ENCODE measurements at places on chromosomes 4 and X. TPM values are rescaled to one million over a fixed set of nuclear protein-coding genes. Genes with fewer than 3 reads are reported as not detected.

SFRP2 gene
- polyA plus RNA-seq, result 4.7 TPM

NRK gene
- 0.15 TPM for polyA plus RNA-seq

GRCh38 chr4:122710434-122711308 is 21.8 kb upstream of the BBS12 start:
- DNase-seq, result no peak

DNA sequence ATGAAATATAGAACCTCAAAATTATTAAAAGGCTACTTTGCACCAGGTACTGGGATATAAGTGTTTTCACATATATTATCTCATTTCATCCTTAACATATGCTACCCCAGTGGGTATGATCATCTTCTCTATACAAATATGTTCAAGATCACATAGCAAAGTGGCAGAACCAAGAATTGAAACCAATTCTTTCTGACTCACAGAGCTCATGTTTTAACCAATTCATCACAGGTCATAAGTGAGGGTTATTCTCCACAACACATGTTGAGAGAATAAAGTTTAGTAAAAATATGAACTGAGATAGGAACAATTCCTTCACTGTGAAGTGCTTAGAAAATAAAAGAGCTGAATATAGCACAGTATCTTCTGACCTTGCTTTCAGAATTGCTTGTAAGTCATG is 442.9 kb upstream of the RASGEF1B start:
- no peak for DNase-seq

DNA sequence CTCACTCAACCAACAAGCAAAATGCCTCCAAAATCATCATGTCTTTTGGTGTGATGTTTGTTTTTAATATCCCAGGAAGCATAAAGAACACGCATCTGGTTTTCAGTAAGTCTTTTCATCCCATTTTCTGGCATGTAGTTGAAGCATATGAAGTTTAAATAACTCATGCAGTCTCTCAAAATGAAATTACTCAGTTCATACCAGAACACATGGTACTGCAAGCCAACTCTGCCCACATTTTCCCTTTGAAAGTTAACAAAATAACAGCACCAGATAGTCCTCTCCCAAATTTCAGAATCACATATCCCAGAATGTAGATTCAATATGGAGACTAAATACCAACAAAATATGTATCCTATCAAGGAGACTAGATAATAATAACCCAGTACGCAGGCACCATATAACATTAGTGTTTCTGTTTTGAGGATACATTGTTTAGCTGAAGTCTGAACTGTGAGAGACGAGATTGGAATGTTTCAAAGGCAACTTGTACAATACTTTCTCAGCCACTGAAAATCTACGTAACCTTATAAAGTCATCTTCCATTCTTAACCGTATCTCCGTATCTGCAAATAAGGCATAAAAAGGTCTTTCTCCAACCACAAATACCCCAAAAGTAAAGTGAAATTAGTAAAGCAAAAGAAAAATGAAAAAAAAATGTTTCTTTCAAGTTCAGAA is 23.1 kb downstream of the CORIN start:
- no peak for DNase-seq

GRCh38 chr4:55866290-55866907 is 13.0 kb downstream of the EXOC1 start:
- DNase-seq, result no peak

DNA sequence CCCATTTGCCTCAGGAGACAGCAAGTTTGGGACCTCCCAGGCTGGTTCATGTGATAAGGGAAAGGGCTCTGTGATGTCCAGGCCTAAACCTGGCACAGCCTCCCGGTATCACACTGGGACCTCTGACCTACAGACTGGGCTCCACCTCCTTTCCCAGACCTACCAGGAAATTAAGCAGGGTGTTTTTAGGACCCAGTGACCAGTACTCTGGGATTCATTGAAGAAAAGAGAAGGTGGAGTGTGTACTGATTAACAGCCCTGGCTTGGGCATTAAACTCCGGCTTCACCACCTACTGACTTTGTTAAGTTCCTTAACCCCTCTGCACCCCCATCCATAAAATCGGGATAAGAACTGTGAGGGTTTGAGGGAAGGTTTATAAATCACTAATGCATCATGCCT is 28.6 kb downstream of the ASB9 start:
- DNase-seq, result no peak

DNA sequence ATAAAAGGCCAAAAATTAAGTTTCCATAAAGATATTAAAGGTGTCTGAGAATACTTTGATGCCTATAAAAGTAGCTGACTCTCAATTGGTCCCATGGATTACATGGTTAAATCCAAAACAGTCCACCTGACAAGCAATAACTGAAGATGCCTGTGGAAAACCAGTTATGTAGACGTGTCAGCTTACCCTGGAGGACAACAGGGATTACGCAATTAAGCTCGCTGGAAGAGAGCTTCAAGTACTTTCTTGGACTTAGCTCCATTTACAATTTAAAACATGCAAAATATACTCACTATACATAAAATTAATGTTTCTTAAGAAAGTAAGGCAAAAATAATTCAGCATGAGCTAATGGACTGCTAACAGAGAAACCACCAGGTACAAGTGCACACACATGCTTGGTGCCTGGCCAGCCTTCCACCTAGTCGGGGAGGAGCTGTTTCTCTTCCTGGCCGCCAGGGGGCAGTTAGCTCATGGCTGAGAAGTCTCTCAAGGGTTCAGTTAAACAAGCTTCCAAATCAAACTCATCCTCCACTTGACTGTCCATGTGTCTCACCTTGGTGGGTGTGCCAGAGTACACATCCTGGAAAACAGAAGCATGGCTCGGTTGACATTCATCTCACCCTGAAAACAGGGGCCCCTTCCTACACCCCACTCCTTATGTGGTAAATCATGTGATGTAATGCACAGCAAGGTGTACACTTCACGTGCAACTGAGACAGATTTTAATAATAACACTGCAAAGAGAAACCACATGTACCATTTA is 9.2 kb upstream of the FAM53A start:
- peak; percentile 84 for DNase-seq

DNA sequence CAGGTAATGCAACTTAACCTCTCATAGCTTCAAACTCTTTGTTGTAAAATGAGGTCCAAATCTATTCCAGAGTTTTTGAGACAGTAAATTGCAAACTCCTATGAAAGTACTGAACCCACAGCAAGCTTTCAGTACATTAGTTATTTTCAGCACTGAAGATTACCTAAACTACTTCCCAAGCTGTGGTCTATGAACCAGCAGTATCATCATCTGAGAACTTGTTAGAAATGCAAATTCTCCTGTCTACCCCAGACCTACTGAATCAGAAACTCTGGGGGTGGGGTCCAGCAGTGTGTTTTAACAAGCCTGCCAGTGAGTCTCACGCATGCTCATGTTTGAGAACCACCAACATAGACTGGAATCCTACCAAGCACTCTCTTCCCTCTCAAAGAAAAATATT is 5.7 kb upstream of the CASP6 start:
- no peak for DNase-seq

- no peak for DNase-seq
Observed at GRCh38 chr4:150250293-150250997, 172.2 kb downstream of the DCLK2 start.

- no peak for DNase-seq
Observed at GRCh38 chr4:145878501-145879435, 59.9 kb downstream of the ZNF827 start.

All from pancreas (tissue), 10 donors.